ENCODE measurements at places on chromosomes 2 and 18. TPM values are rescaled to one million over a fixed set of nuclear protein-coding genes. Genes with fewer than 3 reads are reported as not detected.

DNA sequence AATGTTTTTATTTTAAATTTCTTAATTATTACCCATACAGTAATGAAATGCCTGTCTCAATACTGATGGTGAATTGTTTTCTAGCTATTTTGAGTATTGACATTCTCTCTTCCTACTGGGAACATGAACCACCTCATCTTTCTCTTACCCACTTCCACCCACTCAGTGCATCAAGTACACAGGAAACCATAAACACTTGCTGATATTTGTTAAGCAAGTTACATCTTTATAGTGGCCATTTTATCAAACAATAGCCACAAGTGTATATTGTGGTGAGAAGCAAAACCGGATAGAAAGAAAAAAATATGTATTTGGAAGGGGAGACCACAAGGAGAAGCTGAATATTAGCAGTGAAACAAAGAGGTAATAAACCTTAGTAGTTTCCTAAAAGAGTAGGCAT lies 368.1 kb upstream of the HNRNPA3 start:
- DNase-seq: no peak

- no peak for DNase-seq
Observed at GRCh38 chr2:24881623-24882022, 38.4 kb downstream of the ADCY3 start.

GRCh38 chr2:212237350-212238095 lies 301.1 kb downstream of the ERBB4 start:
- DNase-seq: no peak

DNA sequence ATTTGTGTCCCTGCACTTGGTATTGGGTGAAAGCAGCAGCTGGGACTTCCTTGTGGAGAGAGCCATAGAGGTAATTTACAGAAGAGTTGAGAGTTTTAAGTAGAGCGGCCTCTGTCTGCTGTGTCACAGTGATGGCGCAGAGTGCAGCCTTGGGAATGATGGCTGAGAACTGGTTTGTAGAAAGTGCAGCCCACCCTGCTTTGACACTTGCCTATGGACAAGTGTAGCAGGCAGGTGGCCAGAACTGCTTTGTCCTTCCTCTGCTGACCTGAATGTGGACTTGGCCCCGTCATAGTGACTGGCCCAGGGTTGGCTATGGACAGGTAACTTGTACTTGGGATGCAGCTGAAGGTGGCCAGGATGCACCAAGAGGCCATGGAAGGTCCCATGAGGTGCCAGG lies 6.4 kb upstream of the ANO7 start:
- DNase-seq: no peak

- DNase-seq: no peak
Observed at GRCh38 chr2:96502891-96503636, 2.1 kb downstream of the NEURL3 start.

CNTNAP5 gene
- total RNA-seq: not detected

DNA sequence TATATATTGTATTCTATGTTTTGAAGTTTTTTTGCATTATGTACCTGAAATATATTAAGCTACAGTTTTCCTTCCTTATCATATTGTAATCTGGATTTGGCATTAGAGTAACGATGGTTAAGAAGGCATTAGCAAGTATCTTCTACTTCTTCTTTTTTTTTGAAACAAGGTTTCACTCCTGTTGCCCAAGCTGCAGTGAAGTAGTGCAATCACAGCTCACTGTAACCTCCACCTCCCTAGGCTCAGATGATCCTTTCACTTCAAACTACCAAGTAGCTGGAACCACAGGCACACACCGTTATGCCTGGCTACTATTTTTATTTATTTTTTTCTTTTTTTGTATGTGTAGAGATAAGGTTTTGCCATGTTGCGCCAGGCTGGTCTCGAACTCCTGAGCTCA lies 201.1 kb downstream of the ZNF804A start:
- DNase-seq: no peak

FBXO15 gene
- 2.2 TPM for total RNA-seq

GRCh38 chr18:46010050-46010449 lies 42.9 kb upstream of the EPG5 start:
- DNase-seq: no peak

GRCh38 chr2:60707750-60708371 lies 48.2 kb upstream of the PAPOLG start:
- peak; percentile 15 for DNase-seq

C2orf66 gene
- total RNA-seq: not detected

DNA sequence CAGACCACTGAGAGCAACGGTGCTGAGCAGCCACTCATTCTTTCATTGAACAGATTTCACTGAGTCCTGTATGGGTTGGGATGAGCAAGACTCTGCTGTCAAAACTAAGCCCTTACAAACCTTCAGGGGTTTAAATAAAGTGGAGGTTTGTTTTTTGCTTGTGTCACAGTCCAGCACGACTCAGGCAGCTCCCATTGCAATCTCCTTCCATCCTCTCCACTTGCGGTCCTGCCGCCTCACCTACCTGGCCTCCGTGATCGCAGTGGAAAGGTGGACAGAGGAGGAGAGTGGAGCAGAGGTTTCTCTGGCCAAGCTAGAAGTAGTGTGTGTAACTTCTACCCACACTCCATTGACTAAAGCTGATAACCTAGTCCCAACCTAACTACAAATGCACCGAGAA lies 332.2 kb downstream of the ZNF516 start:
- DNase-seq: no peak

DNA sequence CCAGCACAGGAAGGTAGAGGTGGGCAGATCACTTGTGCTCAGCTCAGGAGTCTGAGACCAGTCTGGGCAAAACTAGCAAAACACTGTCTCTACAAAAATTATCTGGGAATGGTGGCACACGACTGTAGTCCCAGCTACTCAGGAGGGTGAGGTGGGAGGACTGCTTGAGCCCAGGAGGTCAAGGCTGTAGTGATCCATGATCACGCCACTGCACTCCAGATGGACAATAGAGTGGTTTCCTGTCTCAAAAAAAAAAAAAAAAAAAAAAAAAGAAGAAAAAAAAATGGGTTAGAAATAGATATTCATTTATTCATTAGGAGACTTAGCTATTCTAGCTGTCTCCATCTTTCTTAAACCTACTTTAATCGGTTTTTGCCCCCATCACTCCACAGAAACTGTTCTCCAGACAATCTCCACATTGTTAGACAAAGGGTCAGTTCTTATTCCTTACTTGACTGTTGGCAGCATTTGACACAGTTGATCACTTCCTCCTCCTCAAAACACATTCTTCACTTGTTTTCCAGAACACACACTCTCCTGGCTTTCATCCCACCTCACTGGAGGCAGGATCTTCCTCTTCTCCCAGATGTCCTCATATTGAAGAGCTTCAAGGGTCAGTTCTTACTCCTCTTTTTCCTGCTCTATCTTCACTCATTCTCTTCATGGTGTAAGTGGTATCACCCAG lies 103.1 kb downstream of the DTNB start:
- DNase-seq: no peak

DNA sequence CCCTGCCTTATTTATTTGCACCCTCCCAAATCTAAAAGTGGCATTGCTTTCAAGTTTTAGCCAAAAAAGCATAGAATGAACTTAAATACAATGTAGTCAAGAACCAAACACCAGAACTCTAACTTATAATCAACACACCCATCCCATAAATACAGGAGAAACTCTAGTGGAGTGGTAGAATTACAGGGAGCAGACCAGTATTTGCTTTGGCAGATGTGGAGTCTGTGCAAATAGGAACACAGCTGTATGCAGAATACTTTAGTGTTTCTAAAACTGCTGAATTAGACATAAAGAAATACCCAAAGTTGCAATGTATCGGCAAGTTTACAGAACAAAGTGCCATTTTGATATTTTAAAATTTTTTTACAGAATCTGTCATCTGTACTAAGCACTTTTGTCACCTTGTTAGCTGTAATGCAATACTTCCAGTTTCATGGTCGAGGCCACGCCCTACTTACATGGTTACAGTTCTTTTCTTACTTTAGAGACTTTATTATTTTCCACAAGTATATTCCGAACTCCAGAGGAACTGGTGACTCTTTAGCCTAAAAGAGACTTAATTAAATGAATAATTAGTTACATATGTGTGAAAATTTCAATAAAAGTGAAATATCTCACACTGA lies 23.7 kb upstream of the COL5A2 start:
- no peak for DNase-seq

GRCh38 chr2:237733677-237734300 lies 64.8 kb upstream of the RBM44 start:
- no peak for DNase-seq

DNA sequence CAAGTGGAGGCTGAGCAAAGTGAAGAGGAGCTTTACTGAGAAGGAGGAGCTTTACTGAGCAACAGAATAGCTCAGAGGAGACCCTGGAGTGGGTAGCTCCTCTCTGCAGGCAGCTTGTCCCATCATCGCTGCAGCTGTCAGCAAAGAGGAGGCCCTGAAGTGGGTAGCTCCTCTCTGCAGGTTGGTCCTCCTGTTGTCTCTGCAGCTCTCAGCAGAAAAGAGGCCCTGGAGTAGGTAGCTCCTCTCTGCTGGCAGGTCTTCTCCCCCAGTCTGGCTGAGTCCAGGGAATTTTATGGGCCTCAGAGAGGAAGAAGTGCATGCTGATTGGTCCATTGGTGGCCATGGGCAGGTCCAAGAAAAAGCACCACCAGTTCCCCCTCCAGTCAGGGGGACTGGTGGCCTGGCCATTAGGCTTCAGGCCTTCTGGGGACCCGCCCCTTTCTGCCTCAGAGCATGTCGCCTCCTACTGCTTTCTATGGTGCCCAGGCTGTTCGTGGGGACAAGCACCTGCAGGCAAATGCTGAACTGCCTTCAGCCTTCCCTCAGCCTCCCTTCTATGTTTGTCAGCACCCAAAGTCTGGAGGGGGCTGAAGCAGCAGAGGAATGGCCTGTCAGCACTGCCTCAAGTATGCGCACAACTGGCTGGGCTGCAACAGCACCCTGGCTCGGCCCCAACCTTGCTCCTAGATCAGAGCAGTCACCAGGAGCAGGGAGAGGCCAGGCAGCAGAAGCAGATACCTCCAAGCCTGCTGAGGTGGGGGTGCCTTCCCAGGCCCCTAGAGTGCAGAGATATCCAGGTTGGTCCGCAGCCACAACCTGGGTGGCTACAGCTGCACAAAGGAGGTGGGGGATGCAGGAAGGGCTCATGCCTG lies 5.9 kb downstream of the ZSCAN30 start:
- DNase-seq: no peak

DNA sequence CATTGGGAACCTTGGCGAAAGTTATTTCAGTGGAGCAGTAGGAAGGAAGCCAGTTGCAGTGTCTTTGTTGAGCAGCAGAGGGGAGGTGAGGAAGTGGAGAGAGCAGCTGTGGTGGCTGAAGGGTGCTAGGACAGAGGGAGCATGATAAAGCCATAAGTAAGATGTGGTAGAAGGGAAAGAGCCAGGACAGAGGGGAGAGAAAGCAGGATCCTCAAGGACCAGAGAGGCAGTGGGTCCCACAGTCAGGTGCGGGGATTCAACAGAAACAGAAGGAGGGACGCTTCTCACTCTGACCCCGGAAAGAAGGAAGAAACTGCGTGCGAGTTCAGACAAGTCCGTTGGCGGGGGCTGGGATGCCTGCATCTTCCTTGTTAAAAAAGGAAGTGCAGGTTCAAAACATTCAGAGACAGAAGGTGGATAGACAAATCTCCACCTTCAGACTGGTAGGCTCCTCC lies at the start of gene CXCR2:
TSS of gene CXCR2 (plus strand) at position 403 of the 455 bp plus-strand sequence. CDS start 8,774 bp downstream, outside the sequence.
- no peak for DNase-seq

DNA sequence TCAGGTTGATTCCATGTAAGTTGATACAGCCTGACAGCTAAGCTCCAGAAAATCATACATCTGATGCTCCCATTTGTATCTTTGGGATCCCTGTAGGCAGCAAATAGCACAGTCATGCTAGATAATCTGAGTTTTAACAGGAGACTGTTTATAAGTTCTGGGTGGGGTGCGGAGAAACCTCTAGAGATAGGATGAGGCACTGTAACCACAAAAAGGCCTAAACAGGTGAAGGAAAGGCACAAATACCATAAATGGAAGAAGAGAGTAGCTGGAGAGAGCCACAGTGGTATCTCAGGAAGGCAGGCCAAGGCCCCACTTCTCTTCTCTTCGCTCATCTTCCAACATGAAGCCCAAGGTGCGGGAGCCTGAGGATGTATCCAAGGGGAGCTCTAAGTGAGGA lies 18.1 kb upstream of the B4GALT6 start:
- DNase-seq: no peak

ATP6V1B1 gene
- total RNA-seq: 0.24 TPM

DNA sequence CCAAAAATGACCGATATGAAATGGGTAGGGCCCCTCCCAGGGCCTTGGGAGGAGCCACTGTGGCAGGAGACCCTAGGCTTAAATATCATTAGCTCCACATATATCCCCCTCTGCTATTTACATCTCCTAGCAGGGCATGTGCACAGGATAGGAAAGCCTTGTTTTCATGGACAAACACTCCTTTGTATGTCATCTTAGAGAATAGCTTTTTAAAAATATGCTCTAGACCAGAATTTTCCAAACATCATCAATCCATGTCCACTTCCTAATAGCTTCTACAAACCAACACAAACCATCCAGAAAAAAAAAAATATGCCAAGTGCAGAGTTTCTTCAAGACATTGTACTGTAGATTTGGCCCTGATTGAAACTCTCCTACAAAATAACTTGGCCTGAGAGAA lies 10.8 kb downstream of the DAPL1 start:
- DNase-seq: no peak

- no peak for DNase-seq
Observed at GRCh38 chr2:239886781-239887180, 138.4 kb downstream of the NDUFA10 start.

- DNase-seq: no peak
Observed at GRCh38 chr2:151358166-151358970, 976 bp downstream of the TNFAIP6 start.

DNA sequence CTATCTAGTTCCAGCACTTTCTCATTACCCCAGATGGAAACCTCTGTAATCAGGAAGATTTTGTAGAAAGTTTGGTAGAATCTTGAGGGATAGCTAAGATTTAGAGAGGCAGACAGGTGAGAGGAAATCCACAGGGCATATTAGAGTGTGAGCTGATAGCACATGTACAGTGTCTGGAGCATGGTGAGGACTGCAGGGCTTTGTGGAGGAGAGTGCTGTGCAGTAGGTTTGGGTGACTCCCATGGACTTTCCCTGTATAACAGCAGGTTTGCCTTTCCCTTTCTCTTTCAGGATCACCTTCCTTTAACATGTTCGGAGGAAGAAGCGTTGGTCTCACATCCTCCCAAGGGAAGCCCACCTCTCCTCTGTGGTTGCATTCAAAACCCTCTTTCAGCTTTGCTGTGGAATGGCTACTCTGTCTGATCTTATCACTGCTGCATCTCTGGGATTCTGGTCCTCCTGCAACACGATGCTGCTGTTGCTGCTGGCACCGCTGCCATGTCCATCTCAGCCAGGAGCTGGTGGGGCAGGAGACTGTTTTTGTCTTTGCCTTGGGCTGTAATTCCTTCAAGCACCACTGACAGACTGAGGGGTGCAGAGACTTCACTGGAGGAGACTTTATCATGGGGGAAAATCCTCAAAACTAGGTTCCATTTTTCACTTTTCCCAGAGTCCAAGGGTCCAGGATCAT lies 7.8 kb upstream of the KIF5C start:
- DNase-seq: no peak

DNA sequence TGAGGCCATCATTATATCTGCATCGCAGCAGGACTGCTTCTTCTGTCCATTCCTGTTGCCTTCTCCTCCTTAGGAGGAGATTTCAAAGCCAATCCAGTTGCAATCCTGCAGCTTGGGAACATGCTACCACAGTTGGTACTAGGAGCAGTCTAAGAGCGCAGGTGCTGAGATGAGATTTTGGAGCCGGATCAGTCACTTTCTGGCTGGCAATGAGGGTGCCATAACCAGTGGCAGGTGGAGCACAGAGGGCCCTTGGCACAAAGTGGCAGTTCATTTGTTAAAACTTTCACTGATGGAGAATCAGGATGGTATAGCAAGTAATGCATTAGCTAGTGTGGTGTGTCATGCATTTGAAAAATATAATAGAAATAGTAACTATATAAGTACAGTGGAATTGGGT lies 173.7 kb upstream of the ATP5MC3 start:
- no peak for DNase-seq

EMILIN2 gene
- 5.9 TPM for total RNA-seq

CRACDL gene
- total RNA-seq: not detected
